ENCODE measurements at places on chromosomes 1 and 21. TPM values are rescaled to one million over a fixed set of nuclear protein-coding genes. Genes with fewer than 3 reads are reported as not detected.

DNA sequence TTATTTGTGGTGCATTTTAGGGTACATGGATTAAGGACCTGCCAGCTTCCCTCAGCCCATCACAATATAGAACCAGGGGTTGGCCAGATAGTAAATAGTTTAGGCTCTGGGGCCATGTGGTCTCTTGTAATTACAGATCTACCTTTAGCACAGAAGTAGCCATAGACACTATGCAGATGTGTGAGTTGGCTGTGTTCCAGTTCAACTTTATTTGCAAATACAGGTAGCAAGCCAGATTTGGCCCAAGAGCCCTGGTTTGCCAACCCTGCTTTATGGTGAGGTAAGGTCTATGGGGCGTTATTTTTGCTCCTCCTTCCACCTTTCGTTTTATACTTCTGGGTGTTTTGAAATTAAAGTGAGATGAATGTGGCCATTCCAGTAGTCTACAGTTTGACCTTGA is 48.7 kb downstream of the MRPS6 start:
- no peak overlapping the region for H3K4me3 ChIP-seq
- H3K36me3 ChIP-seq = no peaks in the 10 kb centered on the region
- H3K27ac ChIP-seq = no peak overlapping the region
- DNase-seq = no peak
- H3K27me3 ChIP-seq = no peaks in the 10 kb centered on the region

GRCh38 chr1:100036718-100037655 is 67.2 kb downstream of the SLC35A3 start:
- H3K4me3 ChIP-seq = peak overlapping the region; percentile 96
- H3K4me1 ChIP-seq = peaks cover 8% of the 10 kb centered on the region
- H3K27me3 ChIP-seq = no peaks in the 10 kb centered on the region
- peak overlapping the region; percentile 98 for H3K27ac ChIP-seq

GRCh38 chr1:35873243-35873750 is 9.7 kb upstream of the AGO1 start:
- no peak overlapping the region for H3K4me3 ChIP-seq
- H3K27me3 ChIP-seq = no peaks in the 10 kb centered on the region
- H3K36me3 ChIP-seq = no peaks in the 10 kb centered on the region
- H3K27ac ChIP-seq = no peak overlapping the region
- no peak for DNase-seq
- no peaks in the 10 kb centered on the region for H3K4me1 ChIP-seq

GRCh38 chr1:29342351-29342750 is 106.0 kb downstream of the PTPRU start:
- no peaks in the 10 kb centered on the region for H3K27me3 ChIP-seq
- no peak for DNase-seq
- H3K4me1 ChIP-seq = no peaks in the 10 kb centered on the region
- no peak overlapping the region for H3K27ac ChIP-seq
- H3K36me3 ChIP-seq = no peaks in the 10 kb centered on the region

TEDDM1 gene
- not detected for total RNA-seq
